NCI-H2081 (cell line): ENCODE measurements at places on chromosomes 16 and 17.

DNA sequence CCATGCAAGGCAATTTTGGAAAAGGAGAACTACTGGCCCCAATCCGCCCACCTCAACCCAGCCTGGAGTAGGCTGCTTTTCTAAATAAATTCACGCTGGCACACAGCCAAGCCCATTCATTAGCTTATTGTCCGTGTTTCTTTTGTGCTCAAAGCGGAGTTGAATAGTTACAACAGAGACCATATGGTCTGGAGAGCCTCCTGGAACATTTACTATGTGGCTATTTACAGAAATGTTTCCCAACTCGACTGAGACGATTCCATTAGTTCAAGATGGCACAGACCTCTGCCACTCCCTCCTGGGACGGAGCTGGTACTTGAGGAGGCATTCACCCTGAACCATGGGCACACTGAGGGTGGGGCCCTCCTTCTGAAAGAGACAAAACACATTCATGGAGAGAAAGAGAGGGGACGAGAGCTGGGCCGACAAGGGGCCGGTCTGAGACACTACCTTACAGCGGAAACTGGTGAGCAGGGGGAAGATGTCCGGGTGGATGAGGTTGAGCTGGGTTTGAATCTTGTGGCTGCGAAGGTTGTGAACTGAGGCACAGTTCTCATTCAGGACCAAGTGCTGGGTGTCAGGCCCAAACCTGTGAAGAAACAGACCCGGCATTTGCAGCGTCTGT, 15.7 kb downstream of the ELAC2 start:
- no peak for DNase-seq

- DNase-seq = no peak
These were observed 2.3 kb downstream of the TMC6 start for GRCh38 chr17:78125976-78126894.

DNA sequence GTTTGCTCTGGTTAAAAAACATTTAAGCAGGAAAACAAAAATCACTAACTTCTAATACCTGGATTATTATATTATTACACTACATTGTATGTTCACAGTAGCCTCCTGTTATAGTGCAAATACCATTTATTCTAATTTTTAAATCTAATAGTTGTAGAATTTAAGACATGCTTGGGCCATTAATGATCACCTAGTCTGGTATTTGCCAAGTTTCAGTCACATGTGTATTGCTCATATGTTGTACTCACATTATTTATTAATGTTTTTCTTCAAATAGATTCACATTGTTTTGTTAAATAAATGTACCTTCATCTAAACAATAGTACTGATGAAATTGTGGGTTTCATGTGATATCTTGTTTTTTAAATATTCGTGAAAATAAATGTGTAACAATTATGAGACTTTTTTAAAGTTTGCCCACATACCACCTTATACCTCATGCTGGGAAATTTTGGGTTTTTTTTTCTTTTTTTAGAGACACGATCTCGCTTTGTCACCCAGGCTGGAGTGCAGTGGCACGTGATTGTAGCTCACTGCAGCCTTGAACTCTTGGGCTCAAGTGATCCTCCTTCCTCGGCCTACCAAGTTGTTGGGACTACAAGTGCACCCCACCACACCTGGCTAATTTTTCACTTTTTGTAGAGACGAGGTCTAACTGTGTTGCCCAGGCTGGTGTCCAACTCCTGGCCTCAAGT, 5.9 kb downstream of the ZNF771 start:
- no peak for DNase-seq

DNA sequence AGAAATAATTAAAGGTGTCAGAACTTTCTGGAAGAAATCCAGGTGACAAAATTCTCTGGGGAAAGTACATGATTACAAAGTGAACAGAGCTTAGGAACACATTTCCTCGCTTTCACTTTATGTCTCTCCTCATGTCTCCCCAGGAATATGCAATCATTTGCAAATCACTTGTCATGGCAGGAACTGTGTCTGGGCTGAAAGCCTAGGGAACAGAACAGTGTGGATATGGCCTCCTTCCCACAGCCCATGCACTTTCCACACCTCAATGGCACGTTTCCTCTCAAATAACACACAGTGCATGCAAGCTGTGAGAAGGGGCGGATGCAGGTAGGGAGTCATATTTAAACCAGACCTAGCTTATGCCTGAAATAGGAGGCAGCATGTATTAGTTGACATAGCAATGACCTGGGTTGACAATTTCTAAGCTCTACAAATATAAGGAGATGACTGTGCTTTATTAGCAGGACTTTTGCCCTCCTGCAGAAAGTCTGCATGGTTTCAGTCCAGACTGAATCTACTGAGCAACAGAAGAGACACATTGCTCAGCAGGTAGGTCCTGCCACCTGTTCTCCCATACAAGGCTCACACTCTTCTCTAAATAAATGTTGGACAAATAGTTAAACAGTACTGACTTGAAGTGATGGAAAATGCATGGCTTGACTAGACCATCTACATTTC, 236.0 kb upstream of the ELAC2 start:
- no peak for DNase-seq

DNA sequence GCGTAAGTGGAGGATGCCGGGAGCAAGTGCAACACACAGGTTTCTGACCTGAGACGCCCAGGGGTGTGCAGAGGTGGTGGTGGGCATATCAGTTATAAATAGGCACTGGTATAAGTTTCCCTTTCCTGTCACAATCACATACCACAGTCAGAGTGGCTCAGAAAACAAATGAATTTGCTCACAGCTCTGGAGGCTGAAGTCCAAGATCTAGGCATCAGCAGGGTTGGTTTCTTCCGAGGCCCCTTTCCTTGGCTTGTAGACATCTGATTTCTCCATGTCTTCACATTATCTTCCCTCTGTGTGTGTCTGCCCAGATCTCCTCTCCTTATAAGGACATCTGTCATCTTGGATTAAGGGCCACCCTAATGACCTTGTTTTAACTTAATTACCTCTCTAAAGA, 250.5 kb upstream of the TNRC6C start:
- DNase-seq = no peak

DNA sequence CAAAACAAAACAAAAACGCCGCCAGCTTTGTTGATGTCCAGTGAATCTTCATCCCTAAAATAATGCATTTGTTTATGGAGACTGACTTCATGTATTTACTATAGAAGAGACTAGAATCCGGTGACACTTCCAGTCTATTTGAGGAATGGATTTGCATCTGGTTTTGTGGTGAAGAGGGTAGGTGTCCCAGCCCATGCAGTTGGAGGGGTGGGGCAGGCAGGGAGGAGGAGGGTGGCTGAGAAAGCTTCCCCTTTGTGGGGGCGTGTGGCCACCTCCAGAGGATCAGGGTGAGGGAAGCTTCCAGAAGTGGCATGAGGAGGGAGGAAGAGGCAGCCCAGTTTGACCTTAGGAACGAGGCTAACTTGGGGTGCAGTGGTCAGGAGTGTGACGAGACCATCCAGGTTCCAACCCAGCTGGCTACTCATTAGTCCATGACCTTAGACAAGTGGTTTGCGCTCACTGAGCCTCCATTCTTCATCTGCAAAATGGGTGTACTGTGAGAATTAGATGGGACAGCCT, 69.5 kb downstream of the CMIP start:
- DNase-seq = no peak

DNA sequence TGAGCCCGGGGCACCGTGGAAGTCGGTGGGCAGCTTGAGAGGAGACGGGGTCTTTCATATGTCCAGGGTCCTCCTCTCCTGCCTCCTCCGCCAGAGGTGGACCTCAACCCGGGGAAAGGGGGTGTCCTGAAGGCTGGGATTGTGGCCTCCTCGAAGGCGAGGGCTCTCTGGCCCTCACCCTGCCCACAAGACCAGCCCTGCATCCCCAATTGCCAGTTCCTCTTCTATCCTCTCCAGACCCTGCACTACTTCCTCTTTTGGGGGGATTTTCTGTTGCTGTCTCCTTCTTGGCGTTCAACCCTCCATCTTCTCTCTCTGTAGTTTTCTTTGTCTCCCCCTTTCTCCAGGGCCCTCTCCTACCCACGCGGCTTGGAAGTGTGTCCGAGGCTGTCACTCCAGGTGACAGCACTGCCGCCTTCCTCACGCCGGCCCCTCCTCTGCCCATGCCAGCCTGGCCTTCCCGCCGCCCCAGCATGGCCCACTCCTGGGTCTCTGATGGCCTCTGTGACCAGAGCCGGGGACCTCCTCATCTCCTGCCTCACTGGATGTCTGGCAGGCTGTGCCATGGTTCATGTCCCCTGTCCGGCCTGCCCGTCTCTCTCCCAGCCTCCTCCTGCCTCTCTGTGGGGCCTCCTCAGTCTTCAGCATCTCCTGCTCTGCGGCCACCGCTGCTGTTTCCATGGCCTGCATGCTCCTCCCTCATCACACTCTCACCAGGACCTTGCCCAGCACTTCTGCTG, 2.4 kb upstream of the ITGAX start:
- no peak for DNase-seq

DNA sequence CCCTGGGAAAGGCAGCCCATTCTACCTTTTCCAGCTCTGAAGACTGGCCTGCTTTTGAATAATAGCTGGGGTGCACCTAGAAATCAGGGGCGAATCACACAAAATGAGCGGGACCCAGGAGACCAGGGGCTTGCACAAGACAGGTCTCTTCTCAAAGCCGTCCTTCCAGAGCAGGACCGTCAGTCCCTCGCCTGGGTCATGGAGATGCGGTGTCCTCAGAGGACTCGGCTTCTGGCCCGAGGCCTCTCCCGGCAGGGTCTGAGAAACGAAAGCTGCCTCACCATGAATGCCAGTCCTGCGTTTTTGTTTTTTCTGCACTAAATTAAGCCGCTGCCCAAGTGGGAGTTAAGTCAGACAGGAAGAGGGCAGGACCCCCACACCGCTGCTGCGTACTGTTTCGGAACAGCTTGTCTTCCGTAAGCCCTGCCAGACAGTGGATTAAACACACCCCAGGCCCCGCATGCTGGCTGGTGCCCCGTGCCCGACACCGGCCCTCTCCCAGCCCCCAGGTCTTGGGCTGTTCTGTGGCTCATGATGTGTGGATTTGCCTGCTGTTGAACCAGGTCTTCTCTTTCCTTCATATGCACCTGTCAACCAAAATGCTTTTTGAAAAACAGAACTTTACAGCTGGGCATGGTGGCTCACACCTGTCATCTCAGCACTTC, 142.1 kb upstream of the RPH3AL start:
- no peak for DNase-seq

DNA sequence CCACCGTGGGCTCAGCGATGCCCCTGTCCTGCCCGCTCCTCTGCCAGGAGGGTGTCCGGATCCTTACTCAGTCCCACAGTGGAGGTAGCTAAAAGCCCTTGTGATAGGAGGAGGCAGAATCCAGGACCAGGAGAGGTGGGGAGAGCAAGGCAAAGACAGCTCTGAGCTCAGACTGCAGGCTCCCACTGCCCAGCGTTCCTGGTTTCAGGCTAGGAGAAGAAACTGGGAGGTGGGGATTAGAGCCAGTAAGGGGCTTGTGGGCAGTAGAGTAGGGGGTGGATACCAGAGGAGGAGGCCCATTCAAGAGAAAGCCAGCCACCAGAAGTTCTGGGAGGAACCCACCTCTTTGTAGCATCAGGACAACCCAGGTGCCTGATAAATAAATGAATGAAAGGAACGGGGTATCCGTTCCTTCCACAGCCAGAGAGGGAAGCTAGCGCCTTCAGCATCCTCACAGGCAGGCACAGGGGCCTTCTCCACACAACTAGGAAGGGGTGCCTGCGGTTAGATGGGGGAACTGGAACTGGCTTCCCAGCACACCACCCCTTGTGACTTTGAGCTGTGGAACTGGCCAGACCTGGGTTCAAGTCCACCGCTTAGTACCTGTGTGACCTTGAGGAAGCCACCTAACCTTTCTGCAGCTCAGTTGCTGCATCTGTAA, 2.3 kb downstream of the IL21R start:
- no peak for DNase-seq

- DNase-seq = peak; percentile 75
These were observed at the start of gene MPG for GRCh38 chr16:77807-78443. MPG (plus strand) TSS chr16:78225; CDS start chr16:78310, 85 bp downstream.

GRCh38 chr17:35293151-35293847, 50.4 kb downstream of the SLFN5 start:
- no peak for DNase-seq

GRCh38 chr17:75808549-75808904, 23.9 kb downstream of the UNK start:
- DNase-seq = no peak

DNA sequence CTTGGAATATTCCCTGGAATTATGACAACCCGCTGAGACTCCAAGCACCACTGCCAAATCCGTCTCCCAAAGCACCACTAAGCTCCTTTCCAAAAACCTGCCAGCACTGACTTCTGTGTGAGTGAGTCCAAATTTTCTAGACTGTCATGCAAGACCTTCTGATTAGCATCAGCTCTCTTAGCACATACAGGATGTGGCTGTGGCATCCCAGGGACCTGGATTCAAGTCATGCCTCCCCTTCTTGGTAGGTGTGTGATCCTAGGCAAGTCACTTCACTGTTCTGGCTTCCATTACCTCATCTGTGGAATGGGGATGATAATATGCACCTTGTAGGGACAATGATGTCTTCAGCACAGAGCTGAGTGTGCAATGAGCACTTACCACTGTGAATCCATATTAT, 38.3 kb upstream of the USP7 start:
- no peak for DNase-seq

- DNase-seq = no peak
These were observed 32.6 kb downstream of the NUBP1 start for GRCh38 chr16:10776280-10776679.

DNA sequence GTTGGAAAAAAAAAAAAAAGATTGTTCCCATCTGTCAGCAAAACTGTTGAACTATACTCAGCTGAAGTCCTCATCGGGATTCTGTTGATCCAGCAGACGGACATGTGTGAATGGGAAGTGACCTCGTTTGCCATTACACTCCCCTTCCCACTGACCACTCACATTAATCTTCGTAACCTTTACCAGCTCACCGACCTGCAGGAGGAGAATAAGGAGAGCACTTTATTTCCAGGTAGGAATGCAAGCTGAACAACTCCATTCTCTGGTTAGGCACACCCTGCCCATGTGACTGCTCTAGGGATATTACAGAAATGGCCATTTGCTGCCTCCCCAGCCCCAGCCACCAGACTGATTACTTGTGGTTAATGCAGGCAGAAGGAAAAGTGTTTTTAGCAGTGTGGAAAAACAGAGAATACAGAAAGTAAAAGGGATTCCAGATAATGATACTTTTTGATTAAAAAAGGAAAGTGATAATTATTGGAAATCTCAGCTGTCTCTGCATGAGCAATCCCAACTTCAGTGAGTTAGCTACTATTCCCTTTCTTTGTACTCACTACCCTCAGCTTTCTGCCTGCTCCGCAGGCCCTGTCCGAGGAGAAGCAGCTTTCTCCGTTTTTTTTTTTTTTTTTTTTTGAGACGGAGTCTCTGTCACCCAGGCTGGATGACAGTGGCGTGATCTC, 23.6 kb upstream of the YWHAE start:
- no peak for DNase-seq

- no peak for DNase-seq
These were observed 5.9 kb downstream of the CA5A start for GRCh38 chr16:87930456-87930855.

GRCh38 chr17:83025636-83026280, 53.7 kb upstream of the METRNL start:
- DNase-seq = no peak

DNA sequence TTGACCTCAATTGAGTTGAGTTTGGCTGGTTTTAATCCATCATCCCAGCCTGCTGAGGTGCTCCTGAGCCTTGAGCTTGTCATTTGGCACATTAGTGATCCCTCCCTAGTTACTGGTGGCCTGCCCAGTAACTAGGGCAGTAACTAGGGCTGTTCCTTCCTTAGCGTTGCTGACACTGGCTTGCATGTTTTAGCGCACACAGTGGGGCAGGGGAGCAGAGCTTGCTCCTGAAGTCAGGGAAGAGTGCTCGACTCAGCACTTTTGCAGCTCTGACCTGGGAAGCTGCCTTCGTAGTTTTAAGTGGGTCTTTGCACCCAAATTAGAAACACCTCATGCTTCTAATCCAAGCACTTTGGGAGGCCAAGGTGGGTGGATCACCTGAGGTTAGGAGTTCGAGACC, 15.7 kb downstream of the CCDC42 start:
- DNase-seq = no peak

- no peak for DNase-seq
These were observed 370.7 kb upstream of the MAF start for GRCh38 chr16:79971237-79971572.
